CD4-positive, alpha-beta T cell treated with Interleukin-15 for 4 hours (primary cell): ENCODE measurements at places on chromosomes 3 and 15.

GRCh38 chr3:5086708-5087107 is 35.4 kb upstream of the ARL8B start:
- DNase-seq, result no peak

GRCh38 chr3:45595364-45596195 is 1.0 kb downstream of the LIMD1 start:
- DNase-seq, result no peak

- DNase-seq, result no peak
These were observed 84.1 kb downstream of the TP63 start for GRCh38 chr3:189714991-189715961.

DNA sequence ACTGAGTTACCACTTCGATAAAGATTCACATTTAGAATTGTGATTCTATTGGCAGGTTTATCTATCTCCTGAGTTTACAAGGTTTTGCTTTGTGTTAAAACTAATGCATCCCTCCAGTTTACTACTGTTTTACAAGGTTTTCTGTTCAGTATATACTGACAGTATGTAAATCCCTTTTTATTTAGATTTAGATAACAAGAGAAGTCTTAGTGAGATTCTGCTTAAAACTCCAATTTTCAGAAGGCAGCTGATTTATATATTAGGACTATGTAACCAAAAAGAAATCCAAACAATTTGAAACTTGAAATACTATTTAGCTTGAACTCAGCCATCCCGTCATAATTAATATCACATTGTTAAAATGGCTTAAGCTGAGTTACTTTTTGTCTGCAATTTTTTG is 619.2 kb downstream of the NAALADL2 start:
- no peak for DNase-seq

- no peak for DNase-seq
These were observed 115.8 kb downstream of the GABRG3 start for GRCh38 chr15:27086805-27087204.

- DNase-seq, result no peak
These were observed 101.8 kb downstream of the SNRK start for GRCh38 chr3:43388175-43388574.

GRCh38 chr3:172259111-172259541 is 189.1 kb downstream of the GHSR start:
- DNase-seq, result no peak
